ENCODE measurements at places on chromosomes 7 and 10.

GRCh38 chr7:157685430-157686284 is 348.9 kb downstream of the DNAJB6 start:
- DNase-seq: peak; percentile 13

GRCh38 chr10:46216836-46217751 is 69.7 kb upstream of the ANTXRL start:
- DNase-seq: peak; percentile 24

DNA sequence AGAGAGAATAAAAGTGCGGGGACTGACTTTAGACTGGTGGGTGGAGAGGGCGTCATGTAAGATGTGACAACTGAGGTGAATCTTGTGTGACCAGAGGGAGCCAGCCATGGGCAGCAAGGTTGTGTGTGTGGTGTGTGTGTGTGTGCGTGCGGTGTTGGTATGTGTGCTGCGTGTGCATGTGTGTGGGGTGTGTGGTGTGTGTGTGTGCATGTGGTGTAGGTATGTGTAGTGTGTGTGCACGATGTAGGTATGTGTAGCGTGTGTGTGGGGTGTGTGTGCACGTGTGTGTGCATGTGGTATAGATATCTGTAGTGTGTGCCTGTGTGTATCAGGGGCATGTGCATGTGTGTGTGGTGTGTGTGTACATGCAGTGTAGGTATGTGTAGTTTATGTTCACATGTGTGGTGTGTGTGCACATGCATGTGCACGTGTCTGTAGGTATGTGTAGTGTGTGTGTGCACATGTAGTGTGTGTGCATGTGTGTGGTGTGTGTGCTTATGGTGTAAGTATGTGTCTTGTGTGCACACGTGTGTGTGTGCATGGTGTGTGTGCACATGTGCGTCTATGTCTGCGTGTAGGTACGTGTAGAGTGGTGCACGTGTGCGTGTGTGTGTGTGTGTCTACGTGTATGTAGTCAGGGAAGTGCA is 312.3 kb upstream of the MKI67 start:
- no peak for DNase-seq

DNA sequence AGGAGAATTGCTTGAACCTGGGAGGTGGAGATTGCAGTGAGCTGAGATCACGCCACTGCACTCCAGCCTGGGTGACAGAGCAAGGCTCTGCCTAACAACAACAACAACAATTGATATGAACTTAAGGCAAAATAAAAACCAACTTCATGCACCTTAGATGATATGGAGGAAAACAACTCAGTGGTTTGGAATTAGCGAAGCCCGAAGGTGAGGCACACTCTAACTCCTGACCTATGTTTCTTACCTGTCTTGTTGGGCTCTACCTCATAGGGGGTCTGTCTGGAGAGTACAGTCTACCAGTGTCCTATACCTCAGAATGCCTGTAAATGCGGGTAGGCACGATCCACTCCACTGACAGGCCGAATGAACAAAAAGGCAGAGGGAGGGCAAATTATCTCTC is 24.3 kb upstream of the COBL start:
- DNase-seq: no peak

- DNase-seq: no peak
These were observed 243.9 kb downstream of the REEP3 start for GRCh38 chr10:63765126-63765525.

GRCh38 chr10:133347710-133348517 is 741 bp downstream of the PRAP1 start:
- peak; percentile 71 for DNase-seq

DNA sequence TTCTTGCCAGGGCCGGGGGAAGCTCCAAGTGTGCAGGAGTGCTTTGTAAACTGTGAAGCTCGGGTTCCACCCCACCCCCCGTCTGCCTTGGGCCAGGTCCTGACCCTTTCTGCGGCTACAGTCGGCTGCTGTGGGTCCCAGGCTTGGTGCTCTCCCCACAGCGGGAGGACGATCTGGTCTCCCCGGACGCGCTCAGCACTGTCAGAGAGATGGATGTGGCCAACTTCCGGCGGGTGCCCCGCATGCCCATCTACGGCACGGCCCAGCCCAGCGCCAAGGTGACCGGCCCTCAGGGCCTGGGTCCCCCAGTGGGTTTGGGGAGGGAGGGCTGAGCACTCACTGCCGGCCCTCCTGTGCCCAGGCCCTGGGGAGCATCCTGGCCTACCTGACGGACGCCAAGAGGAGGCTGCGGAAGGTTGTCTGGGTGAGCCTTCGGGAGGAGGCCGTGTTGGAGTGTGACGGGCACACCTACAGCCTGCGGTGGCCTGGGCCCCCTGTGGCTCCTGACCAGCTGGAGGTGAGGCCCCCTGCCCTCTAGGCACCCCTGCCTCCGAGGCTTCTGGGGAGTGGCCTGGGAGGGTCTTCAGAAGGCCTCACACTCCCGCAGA is 60.3 kb downstream of the PALD1 start:
- no peak for DNase-seq
